ENCODE measurements at places on chromosomes 13 and 19. TPM values are rescaled to one million over a fixed set of nuclear protein-coding genes. Genes with fewer than 3 reads are reported as not detected.

Gene ZGLP1
- 0.18 TPM for total RNA-seq

Gene FGF14
- total RNA-seq, result not detected

Gene CD177
- total RNA-seq, result 0.21 TPM

Gene ZNF681
- total RNA-seq, result 5.4 TPM

Gene SIGLEC5
- not detected for total RNA-seq

Gene ACER1
- total RNA-seq, result not detected

Gene TSEN34
- 167 TPM for total RNA-seq

Gene PALM3
- total RNA-seq, result 2.0 TPM

Gene PSG7
- total RNA-seq, result 0.06 TPM

Gene CDX2
- total RNA-seq, result not detected

Gene CYP2F1
- not detected for total RNA-seq

Gene KCNN1
- 1.7 TPM for total RNA-seq

Gene MUC16
- not detected for total RNA-seq

Gene KRTDAP
- total RNA-seq, result not detected

DNA sequence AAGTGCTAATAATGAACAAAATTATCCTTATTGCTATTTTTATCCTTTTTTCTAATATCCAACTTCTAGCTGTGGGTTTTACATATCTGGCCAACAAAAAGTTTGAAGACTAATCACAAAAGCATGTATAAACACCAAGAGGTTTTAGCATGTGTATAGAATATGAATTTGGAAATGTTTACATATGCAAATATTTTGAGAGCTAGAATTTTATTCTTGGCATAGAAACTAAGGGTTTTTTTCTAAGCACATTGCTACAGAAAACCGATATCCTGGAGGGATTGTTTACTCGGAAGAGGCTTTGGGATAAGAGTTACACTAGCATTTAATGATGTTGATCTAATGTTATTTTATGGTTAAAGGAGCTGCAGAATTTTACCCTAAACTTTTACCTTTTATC, 392.1 kb downstream of the EFNB2 start:
- DNase-seq, result no peak

- DNase-seq, result no peak
Observed at GRCh38 chr19:6225232-6225865, 54.4 kb downstream of the MLLT1 start.

- no peak for DNase-seq
Observed at GRCh38 chr19:33947265-33947964, 150.7 kb downstream of the KCTD15 start.

GRCh38 chr13:91145571-91146205, 201.8 kb upstream of the MIR17HG start:
- DNase-seq, result no peak

GRCh38 chr13:44759384-44760360, 183.5 kb upstream of the TSC22D1 start:
- peak; percentile 35 for DNase-seq

GRCh38 chr13:55159765-55160164, 1981.0 kb upstream of the PRR20A start:
- DNase-seq, result no peak

GRCh38 chr19:49713236-49713845, 22.4 kb downstream of the CPT1C start:
- no peak for DNase-seq

- no peak for DNase-seq
Observed at GRCh38 chr19:6849876-6850275, 37.5 kb upstream of the ADGRE1 start.

- no peak for DNase-seq
Observed at GRCh38 chr13:34826432-34826831, 115.6 kb upstream of the NBEA start.

DNA sequence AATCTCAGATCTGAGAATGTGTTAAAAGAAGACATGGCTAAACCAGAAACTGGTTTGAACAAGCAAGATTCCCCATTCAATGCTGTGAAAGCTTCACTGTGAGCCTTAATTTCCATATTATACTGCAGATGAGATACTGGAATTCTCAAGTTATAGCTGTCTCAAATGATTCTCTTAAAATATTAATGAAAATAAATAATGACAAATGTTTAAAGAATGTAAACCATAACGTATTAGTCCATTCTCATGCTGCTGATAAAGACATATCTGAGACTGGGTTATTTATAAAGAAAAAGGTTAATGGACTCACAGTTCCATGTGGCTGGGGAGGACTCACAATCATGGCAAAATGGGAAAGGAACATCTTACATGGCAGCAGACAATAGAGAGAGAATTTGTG, 667.8 kb downstream of the SLITRK1 start:
- DNase-seq, result no peak

- peak; percentile 93 for DNase-seq
Observed at GRCh38 chr19:53792721-53793433, 31.2 kb downstream of the NLRP12 start.

GRCh38 chr13:110168999-110169933, 137.7 kb downstream of the COL4A1 start:
- DNase-seq, result no peak

GRCh38 chr19:54114340-54115108, 933 bp downstream of the TFPT start:
- DNase-seq, result no peak

GRCh38 chr13:72530471-72530870, 197.0 kb downstream of the MZT1 start:
- DNase-seq, result no peak

GRCh38 chr13:52159159-52159982, at the start of gene NEK3:
Gene NEK3 (minus strand): TSS chr13:52159597. CDS start chr13:52156191, 3,406 bp downstream.
- peak; percentile 11 for DNase-seq

- DNase-seq, result peak; percentile 74
Observed at GRCh38 chr19:52453324-52454094, at the start of gene ZNF578. Gene ZNF578 (plus strand): TSS chr19:52453553. CDS start chr19:52501846, 48,293 bp downstream.

DNA sequence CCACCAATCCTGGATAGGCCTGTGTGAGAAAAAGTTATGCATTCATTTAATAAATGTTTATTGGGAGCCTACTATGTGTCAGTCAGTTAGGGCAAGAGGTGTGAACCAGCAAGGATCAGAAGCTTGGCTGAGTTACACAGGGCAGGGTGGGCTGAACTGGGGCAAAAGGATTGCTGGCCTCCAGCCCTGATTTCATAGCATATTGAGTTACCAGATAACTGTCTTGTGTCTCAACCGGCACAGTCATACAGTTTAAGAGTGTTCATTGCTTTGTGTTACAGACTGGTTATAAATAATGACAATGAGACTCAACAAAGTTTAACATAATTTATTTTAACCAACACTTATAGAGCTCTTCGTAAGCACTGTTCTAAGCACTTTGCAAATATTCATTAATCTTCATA, 253.8 kb downstream of the DLEU7 start:
- no peak for DNase-seq

- DNase-seq, result no peak
Observed at GRCh38 chr13:51225029-51225428, 2.8 kb downstream of the FAM124A start.

DNA sequence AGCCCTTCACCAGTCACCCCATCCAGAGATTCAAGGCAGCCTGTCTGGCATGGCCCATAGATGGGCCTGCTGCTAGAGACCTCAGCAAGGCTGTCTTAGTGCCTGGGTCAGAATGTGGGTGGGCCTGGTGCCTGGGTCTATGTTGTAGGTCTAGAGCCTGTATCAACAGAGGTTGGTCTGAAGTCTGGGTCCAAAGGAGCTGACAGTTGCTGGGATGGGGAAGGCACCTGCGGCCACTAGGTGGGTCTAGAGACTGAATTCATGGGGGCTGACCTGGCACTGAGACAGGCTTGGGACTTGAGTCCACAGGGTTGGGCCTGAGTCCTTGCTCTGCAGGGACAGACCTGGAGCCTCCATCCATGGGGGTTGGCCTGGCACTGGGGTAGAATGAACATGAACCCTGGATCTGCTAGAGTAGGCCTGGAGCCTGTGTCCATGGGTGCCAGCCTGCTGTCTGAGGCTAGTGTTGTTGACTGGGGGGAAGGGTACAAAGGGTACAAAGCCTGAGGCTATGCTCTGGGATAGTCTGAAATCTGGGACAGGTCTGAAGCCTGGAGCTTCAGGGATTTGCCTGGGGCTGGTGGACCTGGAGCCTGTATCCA, 516.8 kb downstream of the OLFM4 start:
- no peak for DNase-seq

DNA sequence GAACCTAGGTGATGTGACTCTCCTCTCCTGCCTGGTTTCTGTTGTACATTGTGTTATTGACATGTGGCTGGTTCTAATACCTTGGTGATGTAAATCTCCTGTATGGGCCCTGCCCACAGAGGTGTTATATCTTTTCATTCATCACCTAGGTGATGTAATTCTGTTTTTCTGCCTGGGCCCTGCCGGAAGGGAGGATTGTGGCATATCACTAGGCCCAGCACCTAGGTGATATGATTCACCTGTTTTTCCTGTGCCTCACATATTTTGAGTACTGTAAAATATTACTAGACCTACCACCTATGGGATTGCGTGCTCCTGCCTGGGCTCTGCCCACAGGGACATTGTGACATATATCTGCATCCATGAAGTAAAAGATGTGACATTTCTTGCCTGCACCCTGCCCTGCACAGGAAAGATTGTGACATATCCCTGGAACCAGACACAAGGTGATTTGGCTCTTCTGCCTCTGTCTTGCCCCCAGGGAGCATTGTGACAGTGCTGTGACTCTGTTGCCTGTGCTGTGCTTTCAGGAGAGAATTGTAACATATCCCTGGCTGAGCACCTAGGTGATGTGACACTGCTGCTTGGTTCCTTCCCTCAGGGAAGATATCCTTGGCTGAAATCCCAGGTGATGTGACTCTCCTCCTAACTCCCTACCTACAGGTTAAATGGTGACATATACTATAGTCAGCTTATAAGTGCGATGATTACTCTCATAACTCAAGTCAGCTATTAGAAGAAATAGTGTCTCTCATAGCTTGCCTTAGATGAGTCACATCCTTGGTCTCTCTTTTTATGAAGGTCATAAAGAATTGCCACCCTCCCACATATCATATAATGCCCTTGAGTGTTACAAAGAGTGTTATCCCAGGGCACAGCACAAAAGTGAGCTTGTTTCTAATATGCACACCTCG, 13.3 kb upstream of the ZNF681 start:
- DNase-seq, result no peak

DNA sequence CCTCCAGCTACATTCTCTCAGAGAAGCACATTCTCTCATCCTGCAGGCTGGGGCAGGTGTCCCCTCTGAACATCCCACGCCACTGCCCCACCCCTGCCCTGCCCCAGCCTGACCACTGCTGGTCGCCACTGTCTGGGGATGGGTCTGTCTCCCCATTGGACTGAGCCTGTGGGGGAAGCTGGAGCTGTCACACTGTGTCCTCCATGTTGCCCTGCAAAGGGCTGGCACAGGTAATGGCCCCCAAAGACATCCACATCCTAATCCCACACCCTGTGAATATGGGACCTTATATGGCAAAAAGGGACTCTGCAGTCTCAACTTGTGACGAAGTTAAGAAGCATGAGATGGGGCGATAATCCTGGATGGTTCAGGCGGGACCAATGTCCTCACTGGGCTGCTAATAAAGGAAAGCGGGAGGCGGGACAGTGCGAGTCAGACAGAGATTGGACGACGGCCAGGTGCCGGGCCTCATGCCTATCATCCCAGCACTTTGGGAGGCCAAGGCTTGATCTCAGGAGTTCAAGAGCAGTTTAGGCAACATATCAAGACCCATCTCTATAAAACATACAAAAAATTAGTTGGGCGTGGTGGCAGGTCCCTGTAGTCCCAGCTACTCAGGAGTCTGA, 9.1 kb downstream of the AP2S1 start:
- no peak for DNase-seq

DNA sequence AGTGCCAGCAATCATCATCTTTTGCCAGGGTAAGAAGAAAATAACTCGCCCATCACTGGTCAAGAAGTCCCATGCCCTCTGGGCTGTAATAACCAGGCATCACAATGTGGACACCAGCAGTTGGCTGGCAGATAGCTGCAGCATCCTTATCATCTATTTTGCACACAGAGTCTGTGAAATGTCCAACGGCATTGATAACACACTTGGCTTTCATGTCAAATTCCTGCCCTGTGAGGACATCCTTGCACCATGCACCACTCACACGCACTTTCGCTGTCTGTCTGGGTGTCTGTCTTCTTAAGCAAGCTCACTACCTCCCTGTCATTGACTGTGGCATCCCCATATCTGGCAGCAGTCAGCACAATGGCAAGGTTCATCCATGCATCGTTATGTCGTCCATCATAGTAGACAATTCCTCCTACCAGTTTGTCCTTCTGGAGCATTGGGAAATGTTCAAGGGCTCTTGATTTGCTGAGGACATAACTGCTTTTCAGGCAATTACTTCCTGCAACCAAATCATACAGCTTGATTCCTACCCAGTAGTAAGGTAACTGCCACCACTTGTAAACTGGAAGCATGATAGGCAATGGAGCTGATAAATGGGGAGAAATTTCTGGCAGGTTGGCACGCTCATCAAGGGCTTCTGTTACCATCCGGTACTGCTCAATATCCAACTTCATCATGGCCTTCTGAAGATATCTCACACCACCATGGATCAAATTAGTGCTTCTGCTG, 6.8 kb upstream of the ZSCAN5A start:
- DNase-seq, result no peak

DNA sequence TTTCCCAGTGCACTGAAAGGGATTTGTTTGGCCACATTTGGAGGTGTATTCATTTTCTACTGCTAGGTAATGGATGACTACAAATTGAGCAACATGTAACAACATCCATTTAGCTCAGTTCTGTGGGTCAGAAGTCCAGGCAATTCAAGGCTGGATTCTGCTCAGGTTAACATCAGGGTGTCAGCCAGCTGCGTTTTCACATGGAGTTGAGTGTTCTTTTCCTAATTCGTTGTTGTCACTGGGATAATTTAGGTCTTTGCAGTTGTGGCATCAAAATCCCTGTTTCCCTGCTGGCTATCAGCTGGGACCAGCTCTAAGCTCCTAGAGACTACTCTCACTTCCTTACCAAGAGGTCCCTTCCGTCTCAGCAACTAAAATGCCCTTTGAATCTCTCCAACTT, 25.4 kb downstream of the MIR17HG start:
- no peak for DNase-seq

DNA sequence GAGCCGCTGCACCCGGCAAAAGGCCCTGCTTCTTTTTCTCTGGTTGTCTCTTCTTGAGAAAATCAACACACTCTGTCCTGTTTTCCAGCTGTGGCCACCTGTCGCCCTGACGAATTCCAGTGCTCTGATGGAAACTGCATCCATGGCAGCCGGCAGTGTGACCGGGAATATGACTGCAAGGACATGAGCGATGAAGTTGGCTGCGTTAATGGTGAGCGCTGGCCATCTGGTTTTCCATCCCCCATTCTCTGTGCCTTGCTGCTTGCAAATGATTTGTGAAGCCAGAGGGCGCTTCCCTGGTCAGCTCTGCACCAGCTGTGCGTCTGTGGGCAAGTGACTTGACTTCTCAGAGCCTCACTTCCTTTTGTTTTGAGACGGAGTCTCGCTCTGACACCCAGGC, 17.2 kb downstream of the LDLR start:
- DNase-seq, result no peak

DNA sequence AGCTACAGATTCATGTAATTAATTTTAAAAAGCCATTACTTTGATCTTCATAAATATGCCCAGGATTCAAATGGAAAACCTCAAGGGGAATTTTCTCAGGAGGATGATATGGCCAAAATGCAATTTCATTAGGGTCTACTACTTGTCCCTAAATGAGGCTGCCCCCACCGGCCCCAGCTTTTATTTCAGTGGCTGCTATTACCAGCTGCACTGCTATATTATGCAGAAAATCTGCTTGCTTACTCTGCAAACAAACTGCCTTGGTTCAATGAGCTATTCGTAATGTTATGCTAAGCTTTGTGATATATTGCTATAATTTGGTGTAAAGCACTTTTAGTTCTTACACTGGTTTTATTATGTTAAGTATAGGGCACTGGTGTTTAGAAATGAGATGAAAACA, 137.3 kb upstream of the TMTC4 start:
- DNase-seq, result no peak

All from H4 (cell line).